ENCODE measurements at places on chromosomes 7 and 10.
A peak's percentile ranks its signal among the peaks of the same experiment; 100 is the strongest.

DNA sequence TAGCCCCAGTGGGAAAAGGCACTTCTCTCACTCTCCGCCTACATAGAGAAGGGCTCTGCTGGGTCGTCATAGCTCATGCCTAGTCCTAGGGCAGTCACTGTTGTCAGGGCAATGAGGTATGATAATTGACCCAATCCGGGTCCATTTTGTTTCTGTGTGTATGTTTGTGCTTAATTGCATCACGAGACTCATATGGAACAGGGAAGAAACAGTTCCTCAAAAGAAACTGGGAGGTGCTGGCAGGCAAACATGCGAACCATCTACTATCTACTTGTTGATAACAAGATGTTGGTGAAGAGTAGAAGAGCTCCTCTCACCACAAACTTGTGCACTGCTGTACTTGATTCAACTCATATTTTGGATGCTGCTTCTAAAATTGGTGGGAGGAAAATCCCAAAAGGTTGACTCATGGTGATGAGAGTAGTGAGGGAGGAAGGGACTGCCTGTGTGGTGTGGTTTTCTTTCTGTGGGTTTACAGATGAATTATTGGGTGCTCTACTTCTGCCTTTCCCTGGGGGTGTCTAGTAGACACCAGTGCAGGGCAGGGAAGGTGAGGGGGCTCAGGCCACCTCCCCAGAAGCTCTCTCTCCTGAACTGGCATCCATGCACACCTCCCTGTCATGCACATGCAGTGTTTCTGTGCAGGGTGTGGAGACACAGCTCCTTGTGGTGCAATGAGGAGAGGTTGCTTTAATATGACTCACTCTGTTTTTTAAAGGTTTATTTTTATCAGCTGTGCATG lies 29.4 kb downstream of the LSMEM1 start:
- peak; percentile 80 for DNase-seq

DNA sequence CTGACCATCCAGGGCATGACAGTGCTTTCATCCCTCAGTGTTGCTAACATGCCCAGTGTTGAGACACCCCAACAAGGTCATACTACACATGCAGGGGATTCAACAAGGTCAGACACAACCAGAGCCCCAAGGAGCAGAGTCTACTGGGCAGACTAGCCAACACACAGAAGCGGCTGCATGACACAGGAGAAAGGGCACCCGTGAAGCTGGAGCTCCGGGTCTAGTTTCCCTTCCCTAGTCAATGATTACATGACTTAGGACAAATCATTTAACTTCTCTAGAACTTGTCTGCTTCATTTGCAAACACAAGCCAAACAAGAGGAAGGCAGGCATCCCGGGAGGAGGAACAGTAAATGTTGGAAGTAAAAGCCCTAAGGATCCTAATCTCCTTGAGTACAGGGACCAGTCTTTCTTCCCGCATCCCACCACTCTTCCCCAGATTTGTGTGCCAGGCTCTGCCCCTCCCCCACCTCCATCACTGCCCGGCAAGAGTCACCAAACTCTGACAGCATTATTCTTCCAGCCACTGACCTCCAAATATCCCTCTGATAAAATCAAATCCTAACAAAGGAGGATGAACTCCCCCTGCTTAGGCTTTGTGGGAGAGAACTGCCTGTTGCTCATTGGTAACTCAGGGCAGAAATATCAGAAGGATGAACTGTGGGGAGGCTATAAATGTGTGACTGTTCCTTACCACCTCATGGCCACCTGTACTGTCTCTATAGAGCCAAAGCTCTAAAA lies 104.3 kb downstream of the KCNMA1 start:
- DNase-seq = no peak

- no peak for DNase-seq
Observed at GRCh38 chr7:157041514-157042277, 31.2 kb upstream of the MNX1 start.

- no peak for DNase-seq
Observed at GRCh38 chr10:83533290-83533689, 606.0 kb upstream of the GHITM start.

DNA sequence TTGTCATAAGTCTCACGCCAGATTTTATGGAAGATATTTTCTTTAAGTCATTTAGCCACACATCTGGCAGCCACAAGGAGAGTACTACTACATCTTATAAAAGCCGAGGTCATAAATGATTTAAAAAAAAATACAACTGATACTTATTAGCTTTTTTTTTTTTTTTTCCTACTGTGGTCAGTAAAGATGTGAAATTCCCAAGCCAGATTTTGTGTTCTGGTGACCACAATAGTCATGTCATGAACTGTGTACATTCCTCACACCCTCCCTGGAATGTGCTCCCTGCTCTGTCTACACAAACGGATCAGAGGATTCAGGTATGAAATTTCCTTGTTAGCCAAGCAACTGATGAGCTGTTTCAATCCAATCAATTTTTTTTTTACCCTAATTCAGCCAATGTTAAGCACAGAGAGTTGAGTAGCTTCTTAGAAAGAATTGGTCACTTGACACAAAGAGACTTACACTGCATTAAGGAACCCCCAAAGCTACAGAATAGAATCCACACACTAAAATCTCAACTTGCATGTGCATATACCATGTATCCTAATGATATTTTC lies 54.7 kb downstream of the CHRM2 start:
- DNase-seq = peak; percentile 51

GRCh38 chr7:90599892-90600555 lies 3.9 kb downstream of the CDK14 start:
- DNase-seq = no peak

- DNase-seq = peak; percentile 26
Observed at GRCh38 chr7:13851736-13852135, 137.7 kb downstream of the ETV1 start.

GRCh38 chr10:5146920-5147254 lies 38.1 kb downstream of the AKR1C8 start:
- DNase-seq = no peak

- no peak for DNase-seq
Observed at GRCh38 chr7:155392726-155393570, 65.0 kb upstream of the EN2 start.

- DNase-seq = no peak
Observed at GRCh38 chr7:108102671-108103312, 27.4 kb downstream of the LAMB4 start.

- no peak for DNase-seq
Observed at GRCh38 chr10:110989016-110989415, 69.6 kb downstream of the SHOC2 start.

DNA sequence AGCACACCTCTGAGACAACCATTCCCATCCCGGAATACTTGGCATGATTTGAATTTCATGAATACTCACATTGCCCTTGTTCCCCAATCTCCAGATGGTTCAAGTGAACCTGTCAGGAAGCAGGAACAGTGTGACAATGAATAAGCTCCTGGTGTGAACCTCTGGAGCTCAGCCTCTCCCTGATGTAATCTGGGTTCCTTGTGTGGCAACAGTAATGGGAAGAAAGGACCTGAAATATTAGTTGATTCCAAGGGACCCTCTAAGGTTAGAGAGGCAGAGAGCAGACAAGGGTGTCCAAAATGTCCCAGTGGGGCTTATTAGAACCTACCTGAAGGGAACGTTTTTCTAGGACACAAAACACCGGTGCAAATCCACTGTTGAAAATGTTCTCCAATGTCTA lies 8.5 kb downstream of the OR2A7 start:
- DNase-seq = peak; percentile 68

GRCh38 chr10:101858723-101859500 lies 15.3 kb upstream of the KCNIP2 start:
- no peak for DNase-seq

DNA sequence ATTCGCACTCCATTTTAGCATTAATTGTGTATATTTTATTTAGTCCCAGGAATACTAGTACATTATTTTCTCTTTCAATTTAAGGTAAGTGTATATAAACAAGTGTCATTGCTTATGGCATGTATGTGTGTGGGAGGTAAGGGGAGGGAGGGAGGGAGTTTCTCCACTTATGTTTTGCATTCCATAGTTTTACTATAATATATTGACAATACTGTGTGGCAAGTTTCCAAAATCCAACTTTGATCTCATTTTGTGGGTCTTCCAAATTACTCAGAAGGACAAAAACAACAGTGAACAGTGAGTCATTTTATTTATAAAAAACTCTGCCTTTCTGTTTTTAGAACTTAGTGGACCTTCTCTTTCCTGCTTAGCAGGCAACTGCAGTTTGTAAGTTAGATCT lies 102.3 kb upstream of the SEMA3E start:
- no peak for DNase-seq

- no peak for DNase-seq
Observed at GRCh38 chr10:106136175-106136574, 1028.3 kb downstream of the SORCS1 start.

GRCh38 chr7:92916770-92917224 lies 80.4 kb upstream of the CDK6 start:
- peak; percentile 86 for DNase-seq

DNA sequence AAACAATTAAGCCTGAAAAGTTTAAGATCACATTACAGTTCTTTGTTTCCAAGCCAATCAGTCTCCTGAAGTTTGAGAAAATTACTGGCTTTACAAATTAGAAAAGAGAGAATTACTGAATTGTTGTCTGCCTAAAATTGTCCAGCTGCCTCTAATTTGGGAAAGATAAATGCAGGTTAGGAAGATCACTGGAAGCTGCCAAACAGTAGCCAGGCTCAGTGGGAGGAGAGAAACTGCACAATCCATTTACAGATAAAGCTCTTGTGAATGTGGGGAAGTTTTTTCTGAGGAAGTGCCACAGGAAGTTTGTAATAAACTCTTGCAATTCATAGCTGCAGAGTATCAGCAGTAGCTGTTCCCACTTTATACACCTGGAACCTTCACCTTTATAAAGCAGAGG lies 100.7 kb downstream of the IQUB start:
- DNase-seq = no peak

- DNase-seq = no peak
Observed at GRCh38 chr10:11106621-11107374, 89.1 kb downstream of the CELF2 start.

GRCh38 chr10:97669571-97669970 lies 17.5 kb downstream of the AVPI1 start:
- DNase-seq = no peak

- no peak for DNase-seq
Observed at GRCh38 chr7:158904599-158904998, 48.2 kb downstream of the DYNC2I1 start.

DNA sequence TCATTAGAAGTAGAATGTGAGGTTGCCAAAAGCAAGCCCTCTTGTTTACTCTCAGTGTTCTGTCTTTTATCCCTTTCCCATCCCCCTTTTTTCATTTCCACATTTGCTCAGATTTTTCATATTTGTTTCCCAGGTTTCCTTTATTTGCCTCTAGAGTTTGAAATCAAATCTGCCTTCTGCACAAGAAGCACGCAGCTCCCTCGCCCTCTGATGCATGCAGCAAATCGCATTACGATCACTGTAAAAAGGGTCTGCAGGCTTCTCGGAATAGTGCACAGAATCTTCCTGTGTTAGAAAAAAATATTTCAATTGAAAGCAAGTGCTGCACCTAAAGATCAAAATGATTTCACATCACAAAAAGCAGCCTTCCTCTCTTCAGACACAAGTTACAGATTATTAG lies 129.0 kb downstream of the GPAM start:
- no peak for DNase-seq

DNA sequence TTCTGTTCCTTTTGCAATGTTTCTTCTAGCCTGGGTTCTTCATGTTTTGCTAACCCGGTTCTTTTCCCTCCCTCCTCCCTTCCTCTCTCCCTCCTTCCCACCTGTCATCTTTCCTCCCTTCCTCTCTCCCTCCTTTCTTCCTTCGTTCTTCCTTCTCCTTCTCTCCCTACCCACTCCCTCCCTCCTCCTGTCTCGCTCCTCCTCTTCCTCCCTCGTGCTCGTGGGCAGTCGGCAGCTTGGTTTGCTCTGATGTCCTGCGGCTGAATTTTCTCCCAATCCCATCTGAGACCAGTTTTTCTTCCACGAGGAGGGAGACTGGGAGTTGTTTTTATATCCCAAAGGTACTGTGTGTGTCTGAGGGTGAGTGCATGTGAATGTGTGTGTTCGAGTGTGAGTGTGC lies 43.6 kb upstream of the DIP2C start:
- no peak for DNase-seq

GRCh38 chr7:135166338-135166990 lies 4.0 kb downstream of the CYREN start:
- DNase-seq = no peak

DNA sequence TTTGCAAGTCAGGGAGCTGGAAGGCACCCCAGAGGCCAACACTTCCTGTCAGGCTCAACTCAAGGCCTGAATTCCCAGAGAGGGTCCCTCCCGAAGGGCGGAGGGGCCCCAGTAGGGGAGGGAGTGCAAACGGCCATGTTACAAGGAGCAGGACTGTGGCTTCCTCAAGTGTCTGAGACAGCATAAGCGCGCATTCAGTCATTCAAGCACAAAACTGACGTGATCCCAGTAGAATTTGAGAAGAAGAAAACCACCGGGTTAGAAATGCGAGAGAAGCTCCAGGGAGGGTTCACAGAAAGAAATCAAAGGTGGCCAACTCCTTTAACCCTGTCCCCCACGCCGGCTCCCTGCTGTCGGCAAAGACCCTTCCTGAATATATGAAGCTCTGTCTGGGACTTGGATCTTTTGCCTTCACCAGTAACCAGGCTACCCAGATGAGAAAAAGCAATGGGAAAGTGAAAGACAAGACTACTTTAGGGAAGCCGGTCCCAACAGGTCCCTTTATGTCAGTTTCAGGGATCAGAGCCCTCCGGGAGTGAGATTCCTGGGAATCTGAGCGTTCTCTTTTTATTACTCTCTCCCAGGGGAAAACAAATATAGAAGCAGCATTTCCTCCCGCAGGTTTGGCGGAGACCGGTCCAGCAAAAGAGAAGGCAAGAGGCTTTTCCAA lies 1.3 kb downstream of the AFAP1L2 start:
- DNase-seq = no peak

DNA sequence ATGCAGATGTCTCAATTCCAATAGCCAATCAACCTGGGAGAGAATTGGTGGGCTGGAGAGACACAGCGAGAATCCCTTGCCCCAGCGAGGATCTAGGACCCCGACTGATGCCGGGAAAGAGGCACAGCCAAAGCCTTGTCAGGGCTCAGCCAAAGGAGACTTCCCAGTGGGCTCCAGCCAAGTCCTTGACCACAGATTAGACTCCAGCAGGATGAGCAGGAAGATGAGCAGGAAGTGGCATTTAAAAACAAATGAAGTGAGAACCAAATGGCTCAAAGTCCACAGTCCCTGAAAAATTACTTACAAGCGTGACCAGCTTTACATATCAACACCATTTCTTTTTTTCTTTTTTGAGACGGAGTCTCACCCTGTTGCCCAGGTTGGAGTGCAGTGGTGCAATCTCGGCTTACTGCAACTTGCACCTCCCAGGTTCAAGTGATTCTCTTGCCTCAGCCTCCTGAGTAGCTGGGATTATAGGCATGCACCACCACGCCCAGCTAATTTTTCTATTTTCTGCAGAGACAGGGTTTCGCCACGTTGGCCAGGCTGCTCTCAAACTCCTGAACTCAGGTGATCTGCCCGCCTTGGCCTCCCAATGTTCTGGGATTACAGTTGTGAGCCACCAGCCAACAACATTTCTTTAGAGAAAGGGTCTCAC lies 40.2 kb downstream of the CTBP2 start:
- DNase-seq = no peak
